Effector memory CD4-positive, alpha-beta T cell (primary cell): ENCODE measurements at places on chromosomes 16 and 17.

- DNase-seq, result no peak
Measured at GRCh38 chr16:11748404-11749254, 6.0 kb upstream of the TXNDC11 start.

GRCh38 chr16:87421003-87421912 lies 29.1 kb downstream of the MAP1LC3B start:
- DNase-seq, result no peak

DNA sequence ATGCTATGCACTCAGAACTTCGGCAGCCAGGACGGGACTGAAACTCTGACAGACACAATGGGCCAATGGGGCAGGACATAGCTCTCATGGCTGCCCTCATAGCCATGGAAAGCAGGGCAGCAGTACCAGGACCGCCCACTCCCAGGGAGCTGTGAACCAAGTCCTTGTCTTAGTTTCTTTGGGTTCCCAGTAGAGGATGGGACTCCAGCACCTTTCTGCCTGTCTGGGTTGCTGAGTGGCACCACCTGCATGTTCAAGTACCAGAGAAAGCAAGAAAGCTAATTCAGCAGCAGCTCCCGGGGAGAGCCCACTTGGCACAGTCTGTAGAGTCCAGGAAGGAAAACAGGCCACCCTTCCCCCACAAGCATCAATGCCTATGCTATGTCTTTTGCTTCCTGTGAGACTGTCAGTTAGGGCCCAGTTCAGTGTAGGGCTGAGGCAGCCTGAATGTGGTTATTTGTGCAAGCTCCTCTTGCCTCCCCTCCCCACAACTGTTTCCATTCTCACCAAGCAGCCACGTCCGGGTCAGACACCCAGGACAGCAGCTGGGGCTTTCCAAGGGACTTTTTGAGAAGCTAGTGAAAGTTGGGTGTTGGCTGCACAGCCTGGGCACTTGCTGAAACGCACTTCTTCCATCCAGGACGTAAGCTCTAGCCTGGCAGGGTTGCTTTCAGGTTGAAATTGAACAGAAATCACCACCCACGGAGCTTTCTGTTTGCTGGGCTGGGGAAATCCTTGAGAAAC lies 7.8 kb downstream of the SUPT4H1 start:
- DNase-seq, result peak; percentile 89

GRCh38 chr16:82814059-82814458 lies 187.3 kb downstream of the CDH13 start:
- DNase-seq, result no peak

- DNase-seq, result no peak
Measured at GRCh38 chr16:2042986-2043666, 4.5 kb downstream of the NTHL1 start.

DNA sequence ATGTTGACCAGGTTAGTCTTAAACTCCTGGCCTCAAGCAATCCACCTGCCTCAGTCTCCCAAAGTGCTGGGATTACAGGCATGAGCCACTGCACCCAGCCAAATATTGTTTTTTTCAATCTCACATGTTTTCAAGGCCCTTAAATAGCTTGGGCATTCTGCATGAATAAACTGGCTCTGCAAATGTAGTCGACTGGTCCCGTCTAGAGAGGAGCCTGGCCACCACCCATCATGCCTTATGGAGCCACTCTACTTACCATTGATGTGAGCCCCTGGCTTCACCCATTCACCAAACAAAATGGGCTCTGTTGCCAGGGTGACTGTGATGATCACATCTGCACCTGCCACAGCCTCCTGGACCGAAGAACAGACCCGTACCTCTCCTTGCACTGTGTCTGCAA lies 10.8 kb downstream of the CRYM start:
- DNase-seq, result no peak

DNA sequence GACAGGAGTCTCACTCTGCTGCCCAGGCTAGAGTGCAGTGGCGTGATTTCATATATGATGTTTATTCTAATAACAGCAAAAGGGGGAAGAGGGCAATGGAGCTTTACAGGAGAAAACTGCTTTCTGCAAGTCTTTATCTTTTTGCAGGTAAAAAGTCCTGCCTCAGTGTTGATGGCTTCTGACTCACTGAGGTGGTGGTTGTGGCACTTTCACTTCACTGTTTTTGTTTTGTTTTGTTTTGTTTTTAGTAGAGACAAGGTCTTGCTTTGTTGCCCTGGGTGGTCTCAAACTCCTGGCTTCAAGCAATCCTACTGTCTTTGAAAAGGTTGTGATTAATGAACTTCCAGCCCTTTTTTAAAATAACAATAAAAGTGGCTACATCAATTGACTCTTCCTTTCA lies 68.0 kb upstream of the TBC1D3K start:
- no peak for DNase-seq

GRCh38 chr16:85429776-85430522 lies 183.2 kb upstream of the GSE1 start:
- no peak for DNase-seq

DNA sequence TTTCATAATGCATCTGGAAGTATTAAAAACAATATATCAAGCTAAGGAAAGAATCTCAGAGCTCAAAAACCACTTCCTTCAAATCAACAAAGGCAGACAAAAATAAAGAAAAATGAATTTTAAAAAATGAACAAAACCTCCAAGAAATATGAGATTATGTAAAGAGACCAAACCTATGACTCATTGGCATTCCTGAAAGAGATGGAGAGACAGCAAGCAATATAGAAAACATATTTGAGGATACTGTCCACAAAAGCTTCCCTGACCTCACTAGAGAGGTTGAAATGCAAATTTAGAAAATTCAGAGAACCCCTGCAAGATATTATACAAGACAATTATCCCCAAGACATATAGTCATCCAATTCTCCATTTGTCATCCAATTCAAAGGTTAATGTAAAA lies 311.3 kb upstream of the SOX9 start:
- DNase-seq, result no peak

GRCh38 chr16:5502467-5502869 lies 404.9 kb upstream of the EEF2KMT start:
- no peak for DNase-seq

GRCh38 chr17:30812218-30813177 lies 12.0 kb downstream of the CRLF3 start:
- DNase-seq, result no peak

GRCh38 chr17:45366049-45366448 lies 49.2 kb upstream of the MAP3K14 start:
- no peak for DNase-seq

DNA sequence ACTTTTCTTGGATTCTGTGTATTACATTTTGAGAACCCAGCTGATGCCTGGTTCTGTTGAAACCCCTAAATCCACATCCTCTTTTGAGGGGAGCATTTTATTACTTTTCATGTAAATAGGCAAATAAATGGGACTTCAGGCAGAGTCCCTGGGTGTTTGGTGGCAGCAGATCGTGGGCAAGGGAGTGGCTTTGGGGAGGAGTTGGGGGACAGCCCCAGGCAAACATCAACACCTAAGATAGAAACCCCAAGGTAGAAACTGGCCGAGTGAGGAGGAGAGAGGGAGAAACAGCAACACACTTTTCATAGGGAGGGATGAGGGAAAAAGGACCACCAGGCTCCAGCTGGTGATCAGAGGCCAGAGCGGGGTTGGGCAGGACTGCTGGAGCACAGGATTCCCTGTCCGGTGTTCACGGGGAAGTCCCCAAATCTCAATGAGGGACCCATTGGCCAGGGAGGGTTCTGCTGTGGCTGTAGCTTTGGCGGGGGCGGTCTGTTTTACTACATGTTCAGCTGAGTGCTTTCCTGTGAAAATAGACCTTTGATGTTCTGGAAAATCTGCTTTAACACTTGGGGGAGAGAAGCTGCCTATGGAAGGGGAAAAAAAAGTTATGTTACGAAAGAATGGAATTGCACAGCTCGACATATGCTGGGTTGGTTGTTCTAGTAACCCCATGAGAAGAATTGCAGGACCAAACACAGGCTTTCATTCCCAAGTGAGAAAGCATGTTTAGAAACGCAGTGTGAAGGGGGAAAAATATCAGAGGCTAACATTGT lies 46.6 kb downstream of the MSI2 start:
- DNase-seq, result no peak

- no peak for DNase-seq
Measured at GRCh38 chr17:74089869-74090464, 113.5 kb upstream of the RPL38 start.

DNA sequence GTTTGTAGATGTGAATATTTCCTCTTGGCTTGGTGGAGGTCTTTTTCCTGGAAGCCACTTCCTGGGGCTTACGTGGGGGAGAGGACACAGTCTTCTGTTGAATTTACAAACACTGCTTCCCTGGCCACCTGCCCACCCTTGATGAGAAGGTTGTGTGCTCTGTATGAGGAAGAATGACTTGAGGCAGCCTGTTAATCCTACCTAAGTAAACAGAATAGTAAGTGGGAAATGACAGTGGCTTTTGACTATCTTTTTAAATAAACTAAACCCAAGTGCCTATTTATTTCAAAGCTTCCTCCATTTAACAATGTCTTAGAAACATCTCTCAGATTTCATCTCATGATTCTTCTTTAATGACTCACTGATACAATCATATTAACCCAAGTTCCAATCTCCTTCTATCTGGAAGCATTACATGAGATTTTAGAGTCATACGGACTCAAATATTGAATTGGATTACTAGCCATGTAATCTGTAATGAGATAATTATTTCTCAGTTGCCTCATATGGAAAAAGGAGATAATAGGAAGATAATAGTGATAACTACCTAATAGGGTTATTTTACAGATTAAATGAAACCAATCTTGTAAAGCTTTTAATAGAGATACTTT lies 96.6 kb upstream of the SMIM36 start:
- no peak for DNase-seq

DNA sequence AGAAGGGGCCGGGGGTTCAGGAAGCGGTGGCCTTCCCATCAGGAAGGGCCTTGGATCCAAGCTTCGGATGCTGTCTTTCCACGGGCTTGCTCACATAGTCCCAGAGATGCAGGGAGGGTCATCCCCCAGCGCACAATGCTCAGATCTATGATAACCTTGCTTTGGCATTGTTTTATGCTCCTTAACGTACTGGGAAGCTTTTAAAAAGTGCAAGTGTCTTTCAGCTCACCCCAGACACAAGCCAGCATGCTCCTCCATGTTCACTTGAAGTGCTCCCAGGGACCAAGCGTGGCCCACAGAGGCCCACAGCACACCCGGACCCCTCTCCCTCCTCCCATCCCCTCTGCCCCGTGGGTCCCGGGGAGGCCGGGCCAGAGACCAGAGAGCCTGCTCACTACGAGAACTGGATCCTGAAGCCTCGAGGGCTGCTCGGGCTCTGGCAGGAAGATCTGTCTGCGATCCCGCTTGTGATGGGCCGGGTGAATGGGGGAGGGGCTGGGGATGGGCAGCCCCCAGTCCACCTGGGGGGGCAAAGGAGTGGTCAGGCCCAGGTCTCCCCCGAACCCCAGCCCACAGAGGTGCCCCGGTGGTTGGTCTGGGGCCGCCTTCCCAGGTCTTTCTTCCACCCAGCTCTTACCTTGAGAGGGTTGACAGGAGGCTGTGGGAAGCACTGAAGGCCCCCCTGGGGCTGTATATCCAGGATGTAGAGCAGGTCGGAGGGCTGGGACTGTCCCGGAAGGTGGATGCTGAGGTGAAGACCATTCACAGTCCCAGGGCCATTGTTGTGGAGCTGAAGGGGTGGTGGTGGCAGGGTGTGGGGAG lies 11.8 kb upstream of the FAM171A2 start:
- DNase-seq, result no peak

- no peak for DNase-seq
Measured at GRCh38 chr17:73166731-73167581, 2.1 kb downstream of the SSTR2 start.

- DNase-seq, result no peak
Measured at GRCh38 chr16:17474572-17474971, 3.8 kb upstream of the XYLT1 start.

GRCh38 chr16:28196387-28196987 lies 15.3 kb downstream of the XPO6 start:
- no peak for DNase-seq

DNA sequence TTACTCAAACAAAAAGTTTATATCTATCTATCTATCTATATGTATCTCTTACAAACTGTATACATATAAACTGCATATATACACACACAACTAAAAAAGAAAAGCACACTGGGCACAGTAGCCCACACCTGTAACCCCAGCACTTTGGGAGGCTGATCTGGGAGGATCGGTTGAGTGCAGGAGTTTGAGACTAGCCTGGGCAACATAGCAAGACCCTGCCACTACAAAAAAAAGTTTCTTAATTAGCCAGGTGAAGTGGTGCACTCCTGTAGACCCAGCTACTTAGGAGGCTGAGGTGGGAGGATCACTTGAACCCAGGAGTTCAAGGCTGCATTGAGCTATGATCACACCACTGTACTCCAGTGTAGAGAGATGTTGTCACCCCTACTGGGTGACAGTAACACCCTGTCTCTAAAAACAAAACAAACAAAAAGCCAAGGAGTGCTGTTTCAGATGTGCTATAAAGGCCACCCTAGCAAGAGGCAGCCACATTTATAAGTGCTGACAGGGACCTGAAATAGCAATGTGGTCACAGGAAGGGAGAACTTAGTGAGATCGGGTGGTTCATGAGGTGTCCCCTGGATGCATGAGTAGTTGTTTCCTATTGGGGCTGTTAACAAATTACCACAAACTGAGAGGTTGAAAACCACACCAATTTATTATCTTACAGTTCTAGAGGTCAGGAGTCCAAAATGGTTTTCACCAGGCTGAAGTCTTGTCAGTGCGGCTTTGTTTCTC lies 4.8 kb downstream of the CD2BP2 start:
- DNase-seq, result no peak

- DNase-seq, result no peak
Measured at GRCh38 chr17:7063518-7064094, 16.4 kb downstream of the CLEC10A start.

- no peak for DNase-seq
Measured at GRCh38 chr17:43341715-43342588, 56.8 kb upstream of the ARL4D start.

DNA sequence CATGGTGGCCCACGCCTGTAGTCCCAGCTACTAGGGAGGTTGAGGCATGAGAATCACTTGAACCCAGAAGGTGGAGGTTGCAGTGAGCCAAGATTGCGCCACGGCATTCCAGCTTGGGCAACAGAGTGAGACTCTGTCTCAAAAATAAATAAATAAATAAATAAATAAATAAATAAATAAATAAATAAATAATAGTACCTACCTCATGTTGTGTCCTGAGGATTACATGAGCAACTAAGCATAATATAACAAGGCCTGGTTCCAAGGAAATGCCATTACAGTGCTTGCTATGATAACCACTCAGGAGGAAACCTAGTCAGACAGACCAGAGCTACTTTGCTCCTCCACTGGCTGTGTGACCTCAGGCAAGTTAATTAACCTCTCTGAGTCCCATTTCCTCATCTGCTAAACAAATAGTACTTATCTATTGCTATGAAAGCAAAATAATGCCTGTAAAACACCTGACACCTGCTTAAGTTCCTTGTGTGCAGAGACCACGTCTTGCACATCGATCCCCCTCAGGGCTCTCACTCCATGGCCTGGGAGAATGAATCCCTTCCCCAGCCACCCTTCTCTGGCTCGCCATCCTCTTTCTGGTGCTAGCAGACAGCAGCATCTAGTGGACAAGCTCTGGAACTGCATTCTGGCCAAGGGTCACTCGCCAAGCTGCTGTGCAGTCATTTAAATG lies 7.5 kb downstream of the EPOP start:
- DNase-seq, result peak; percentile 33

- DNase-seq, result no peak
Measured at GRCh38 chr17:11493936-11494335, 104.3 kb upstream of the DNAH9 start.
